ENCODE measurements at places on chromosomes 4 and X.

DNA sequence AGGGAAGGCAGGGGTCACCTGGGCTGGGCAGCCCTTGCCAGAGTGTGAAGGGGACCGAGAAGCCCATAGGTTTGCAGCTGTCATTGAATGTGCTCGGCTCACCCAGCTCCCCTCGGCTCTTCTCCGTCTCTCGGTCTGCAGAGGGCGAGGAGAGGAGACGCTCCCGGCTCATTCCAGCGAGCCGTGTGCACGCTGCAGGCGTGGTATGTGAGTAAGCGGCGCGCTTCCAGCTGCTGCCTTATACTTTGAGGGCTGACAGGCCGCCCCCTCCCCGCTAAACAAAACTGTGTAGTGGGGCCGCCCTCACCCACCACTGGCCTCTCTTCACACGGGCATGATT, 23.0 kb upstream of the BCORL1 start:
- no peaks in the 10 kb centered on the region for H3K36me3 ChIP-seq
- no peak for DNase-seq
- no peaks in the 10 kb centered on the region for H3K27me3 ChIP-seq
- H3K4me3 ChIP-seq: no peak overlapping the region
- H3K4me1 ChIP-seq: no peaks in the 10 kb centered on the region

- H3K4me3 ChIP-seq: no peak overlapping the region
- DNase-seq: no peak
- no peaks in the 10 kb centered on the region for H3K4me1 ChIP-seq
- H3K36me3 ChIP-seq: no peaks in the 10 kb centered on the region
- H3K27me3 ChIP-seq: no peaks in the 10 kb centered on the region
Measured at GRCh38 chr4:158384414-158384813, 137.3 kb upstream of the RXFP1 start.

- H3K27me3 ChIP-seq: no peaks in the 10 kb centered on the region
- no peak overlapping the region for H3K27ac ChIP-seq
- no peaks in the 10 kb centered on the region for H3K36me3 ChIP-seq
- no peak overlapping the region for H3K4me3 ChIP-seq
- DNase-seq: no peak
Measured at GRCh38 chr4:176102414-176103063, 36.9 kb downstream of the WDR17 start.

GRCh38 chr4:176575141-176575730, 217.5 kb downstream of the VEGFC start:
- no peaks in the 10 kb centered on the region for H3K4me1 ChIP-seq
- no peak overlapping the region for H3K4me3 ChIP-seq
- no peak overlapping the region for H3K27ac ChIP-seq
- H3K36me3 ChIP-seq: no peaks in the 10 kb centered on the region
- DNase-seq: no peak

DNA sequence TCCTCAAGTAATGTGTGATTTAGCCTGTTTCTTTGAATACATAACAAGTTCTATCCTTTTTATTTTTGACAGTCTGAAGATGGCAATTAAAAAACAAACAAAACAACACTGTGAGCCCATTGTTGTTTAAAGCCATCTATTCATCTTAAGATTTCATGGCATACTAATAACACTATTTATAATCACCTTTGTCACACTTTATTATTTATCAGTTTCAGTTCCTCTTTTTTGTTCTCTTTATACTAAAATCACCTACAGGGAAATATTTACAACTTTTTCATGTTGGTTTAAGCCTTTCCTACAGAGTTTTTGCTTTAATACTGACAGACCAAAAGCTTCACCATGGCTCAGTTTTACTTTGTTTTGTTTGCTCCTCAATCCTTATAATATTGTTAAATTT, 247.4 kb upstream of the CTSO start:
- H3K4me1 ChIP-seq: no peaks in the 10 kb centered on the region
- no peak overlapping the region for H3K4me3 ChIP-seq
- H3K36me3 ChIP-seq: no peaks in the 10 kb centered on the region
- H3K27ac ChIP-seq: no peak overlapping the region
- H3K27me3 ChIP-seq: no peaks in the 10 kb centered on the region
- no peak for DNase-seq

- H3K4me3 ChIP-seq: no peak overlapping the region
- no peak overlapping the region for H3K27ac ChIP-seq
- no peaks in the 10 kb centered on the region for H3K27me3 ChIP-seq
Measured at GRCh38 chr4:39850727-39851126, 127.0 kb downstream of the PDS5A start.

DNA sequence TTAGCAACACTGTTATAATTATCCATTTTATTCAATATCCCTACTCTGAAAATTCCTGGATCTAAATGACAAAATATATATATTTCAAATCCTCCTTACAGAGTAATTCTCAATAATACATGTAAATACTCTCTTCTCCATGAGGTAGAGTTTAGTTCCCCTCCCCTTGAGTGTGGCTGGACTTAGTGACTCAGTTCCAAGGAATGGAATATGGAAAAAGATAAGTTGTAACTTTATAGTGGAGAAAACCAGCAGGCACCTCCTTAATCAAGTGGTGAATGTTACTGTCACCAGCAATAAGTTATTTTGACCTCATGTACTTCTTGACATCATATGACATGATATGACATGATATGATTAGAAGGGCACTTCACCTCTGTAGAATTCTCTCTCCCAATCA, 302.0 kb downstream of the RAB28 start:
- DNase-seq: no peak
- H3K36me3 ChIP-seq: no peaks in the 10 kb centered on the region
- no peaks in the 10 kb centered on the region for H3K27me3 ChIP-seq
- H3K4me3 ChIP-seq: no peak overlapping the region

GRCh38 chrX:29870608-29871007, 344.8 kb upstream of the MAGEB2 start:
- no peak overlapping the region for H3K4me3 ChIP-seq
- no peaks in the 10 kb centered on the region for H3K4me1 ChIP-seq
- H3K36me3 ChIP-seq: no peaks in the 10 kb centered on the region
- DNase-seq: no peak
- no peaks in the 10 kb centered on the region for H3K27me3 ChIP-seq
- no peak overlapping the region for H3K27ac ChIP-seq

GRCh38 chrX:154401918-154402621, 3.9 kb downstream of the RPL10 start:
- peaks cover 19% of the 10 kb centered on the region for H3K4me1 ChIP-seq
- H3K4me3 ChIP-seq: no peak overlapping the region
- peaks cover 25% of the 10 kb centered on the region for H3K36me3 ChIP-seq
- H3K27me3 ChIP-seq: no peaks in the 10 kb centered on the region
- DNase-seq: no peak

- no peaks in the 10 kb centered on the region for H3K4me1 ChIP-seq
- H3K4me3 ChIP-seq: no peak overlapping the region
- H3K27ac ChIP-seq: no peak overlapping the region
- H3K36me3 ChIP-seq: no peaks in the 10 kb centered on the region
- H3K27me3 ChIP-seq: no peaks in the 10 kb centered on the region
Measured at GRCh38 chrX:73822775-73823174, 259.8 kb downstream of the CHIC1 start.

- no peak overlapping the region for H3K27ac ChIP-seq
- no peaks in the 10 kb centered on the region for H3K27me3 ChIP-seq
- no peaks in the 10 kb centered on the region for H3K36me3 ChIP-seq
- no peak for DNase-seq
- H3K4me1 ChIP-seq: no peaks in the 10 kb centered on the region
Measured at GRCh38 chrX:12269484-12269883, 131.2 kb downstream of the FRMPD4 start.

GRCh38 chr4:127410201-127410600, 222.6 kb upstream of the INTU start:
- H3K27me3 ChIP-seq: no peaks in the 10 kb centered on the region
- H3K4me1 ChIP-seq: no peaks in the 10 kb centered on the region
- H3K27ac ChIP-seq: no peak overlapping the region
- no peaks in the 10 kb centered on the region for H3K36me3 ChIP-seq
- no peak for DNase-seq

GRCh38 chrX:135973025-135973547, 702 bp downstream of the MMGT1 start:
- H3K4me1 ChIP-seq: peaks cover 24% of the 10 kb centered on the region
- peak overlapping the region; percentile 82 for H3K4me3 ChIP-seq

GRCh38 chr4:176002007-176002613, 63.5 kb upstream of the WDR17 start:
- no peak for DNase-seq
- peaks cover 65% of the 10 kb centered on the region for H3K27me3 ChIP-seq
- peak overlapping the region; percentile 64 for H3K4me3 ChIP-seq
- H3K27ac ChIP-seq: no peak overlapping the region
- no peaks in the 10 kb centered on the region for H3K36me3 ChIP-seq
- H3K4me1 ChIP-seq: peaks cover 19% of the 10 kb centered on the region

DNA sequence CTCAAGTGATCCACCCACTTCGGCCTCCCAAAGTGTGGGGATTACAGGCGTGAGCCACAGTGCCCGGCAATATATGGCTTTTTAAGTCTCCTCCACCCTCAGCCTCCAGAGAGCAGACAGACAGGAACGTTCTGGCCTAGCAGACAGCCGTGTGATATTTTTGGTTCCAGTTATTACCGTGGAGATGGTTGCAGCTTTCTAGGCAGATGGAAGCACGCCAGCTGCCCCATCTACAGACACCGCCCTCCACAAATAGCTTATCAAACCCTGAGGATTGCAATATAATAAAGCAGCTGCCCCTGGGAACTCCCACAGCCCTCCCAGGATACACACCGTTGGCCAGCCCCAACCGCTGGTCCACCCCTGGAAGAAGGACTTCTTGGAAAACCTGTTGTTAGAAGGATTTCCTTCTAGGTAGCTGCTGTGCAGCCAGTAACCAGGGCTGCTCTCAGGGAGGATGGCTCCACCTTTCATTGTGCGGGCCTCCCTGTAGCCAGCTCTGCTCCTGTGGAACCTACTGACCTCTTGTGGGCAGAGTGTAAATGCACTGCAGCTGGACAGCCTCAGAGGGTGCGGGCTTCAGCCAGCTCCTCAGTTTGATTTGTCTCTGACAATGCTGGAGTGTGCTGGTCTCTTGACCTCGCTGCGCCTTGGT, 44.0 kb downstream of the SLC25A5 start:
- no peak overlapping the region for H3K4me3 ChIP-seq
- no peaks in the 10 kb centered on the region for H3K4me1 ChIP-seq
- no peaks in the 10 kb centered on the region for H3K36me3 ChIP-seq
- no peaks in the 10 kb centered on the region for H3K27me3 ChIP-seq
- DNase-seq: peak; percentile 29
- peak overlapping the region; percentile 52 for H3K27ac ChIP-seq

GRCh38 chr4:157075811-157076577, at the start of gene GLRB:
GLRB (plus strand) TSS chr4:157076150; CDS start chr4:157078025, 1,875 bp downstream.
- no peaks in the 10 kb centered on the region for H3K36me3 ChIP-seq
- H3K4me1 ChIP-seq: peaks cover 11% of the 10 kb centered on the region
- peak within 1 kb of the TSS; percentile 73 for H3K27ac ChIP-seq
- H3K27me3 ChIP-seq: peaks cover 10% of the 10 kb centered on the region

- peak; percentile 33 for DNase-seq
- peak overlapping the region; percentile 97 for H3K27ac ChIP-seq
- H3K4me1 ChIP-seq: peaks cover 35% of the 10 kb centered on the region
- H3K36me3 ChIP-seq: no peaks in the 10 kb centered on the region
Measured at GRCh38 chrX:38804682-38805431, 3.6 kb downstream of the MID1IP1 start.

- H3K27me3 ChIP-seq: no peaks in the 10 kb centered on the region
- H3K27ac ChIP-seq: peak overlapping the region; percentile 89
- peaks cover 19% of the 10 kb centered on the region for H3K4me1 ChIP-seq
Measured at GRCh38 chrX:118727686-118728339, 407 bp downstream of the IL13RA1 start.

All from left ventricle myocardium inferior (tissue), 1 donor.